Stimulated activated CD4-positive, alpha-beta T cell treated with anti-CD3 and anti-CD28 coated beads, Interleukin-1b, Interleukin-23, amount 100 ng/mL, for 1 hour (primary cell): ENCODE measurements at places on chromosomes 11 and 22.

DNA sequence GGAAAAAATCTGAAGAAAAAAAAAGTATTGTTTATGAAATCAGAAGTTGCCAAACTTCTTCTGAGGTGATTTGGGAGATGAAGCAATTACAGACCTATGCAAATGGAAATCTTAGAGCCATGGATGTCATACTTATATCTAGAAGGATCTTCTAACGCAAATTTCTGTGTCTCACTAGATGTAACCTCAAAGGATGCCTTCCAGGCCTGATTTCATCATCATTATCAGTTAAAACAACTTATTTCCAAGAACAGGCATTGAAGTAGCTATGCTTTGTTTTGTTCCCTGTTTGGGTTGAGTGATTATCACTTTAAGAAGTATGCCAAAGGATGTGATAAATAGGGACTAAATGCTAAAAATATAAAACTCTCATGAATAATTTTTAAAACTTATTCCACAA, 43.9 kb upstream of the ANGPTL5 start:
- no peak for DNase-seq

- no peak for DNase-seq
Observed at GRCh38 chr11:81960443-81960842, 773.2 kb downstream of the FAM181B start.

DNA sequence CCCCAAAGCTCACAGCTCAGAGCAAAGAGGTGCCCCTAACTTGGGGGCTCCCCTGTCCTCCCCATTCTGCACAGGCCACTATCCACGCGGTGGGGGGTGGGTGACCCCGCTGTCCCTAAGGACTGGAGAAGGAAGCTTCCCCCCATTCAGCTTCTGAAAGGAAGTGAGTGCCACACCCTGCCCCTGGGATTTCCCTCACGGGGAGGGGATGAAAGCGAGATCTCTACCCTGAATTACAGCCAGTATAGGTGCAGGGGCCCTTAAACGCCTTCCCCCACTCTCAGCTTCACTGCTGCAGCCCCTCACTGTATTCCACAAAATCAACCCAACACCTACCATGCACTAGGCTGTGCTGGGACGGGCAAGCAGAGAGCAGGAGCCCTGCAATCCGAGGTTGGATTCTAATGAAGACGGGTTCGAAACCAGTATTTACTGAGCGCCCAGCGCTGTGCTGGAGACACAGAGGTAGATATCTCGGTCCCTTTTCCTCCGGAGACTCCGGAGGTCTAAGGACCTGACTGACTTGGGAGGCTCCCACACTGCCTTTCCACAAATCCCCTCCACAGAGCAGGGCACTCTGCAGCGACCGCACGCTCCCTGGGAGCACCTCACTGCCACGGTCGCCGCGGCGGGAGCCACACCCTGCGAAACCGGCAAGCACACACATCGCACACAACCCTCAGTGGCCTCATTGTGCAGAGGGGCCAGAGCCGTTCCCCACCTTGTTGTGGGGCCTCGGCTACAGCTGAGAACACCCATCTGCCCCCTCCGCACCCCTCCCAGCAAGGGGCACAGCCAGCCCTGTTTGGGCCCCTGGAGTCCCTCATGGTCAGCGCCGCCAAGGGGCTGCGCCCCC, 1.8 kb downstream of the AHNAK start:
- DNase-seq: no peak

DNA sequence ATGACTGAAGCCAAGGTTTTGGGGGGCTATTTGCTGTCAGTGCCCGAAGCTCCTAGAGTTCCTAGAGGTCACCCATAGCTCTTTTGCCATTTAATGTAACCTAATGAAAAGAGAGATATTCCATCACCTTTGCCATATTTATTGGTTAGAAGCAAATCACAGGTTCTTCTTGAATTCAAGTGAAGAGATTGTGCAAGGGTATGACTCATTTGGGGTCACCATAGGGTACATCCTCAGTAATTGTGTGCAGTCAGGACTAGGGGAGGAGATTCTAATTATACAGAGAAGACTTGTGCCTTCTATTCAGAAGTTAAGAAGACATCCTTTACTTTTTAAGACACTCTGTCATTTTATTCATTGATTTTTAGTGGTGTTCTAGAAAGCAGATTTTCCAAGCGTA, 6.9 kb upstream of the PRAME start:
- no peak for DNase-seq

DNA sequence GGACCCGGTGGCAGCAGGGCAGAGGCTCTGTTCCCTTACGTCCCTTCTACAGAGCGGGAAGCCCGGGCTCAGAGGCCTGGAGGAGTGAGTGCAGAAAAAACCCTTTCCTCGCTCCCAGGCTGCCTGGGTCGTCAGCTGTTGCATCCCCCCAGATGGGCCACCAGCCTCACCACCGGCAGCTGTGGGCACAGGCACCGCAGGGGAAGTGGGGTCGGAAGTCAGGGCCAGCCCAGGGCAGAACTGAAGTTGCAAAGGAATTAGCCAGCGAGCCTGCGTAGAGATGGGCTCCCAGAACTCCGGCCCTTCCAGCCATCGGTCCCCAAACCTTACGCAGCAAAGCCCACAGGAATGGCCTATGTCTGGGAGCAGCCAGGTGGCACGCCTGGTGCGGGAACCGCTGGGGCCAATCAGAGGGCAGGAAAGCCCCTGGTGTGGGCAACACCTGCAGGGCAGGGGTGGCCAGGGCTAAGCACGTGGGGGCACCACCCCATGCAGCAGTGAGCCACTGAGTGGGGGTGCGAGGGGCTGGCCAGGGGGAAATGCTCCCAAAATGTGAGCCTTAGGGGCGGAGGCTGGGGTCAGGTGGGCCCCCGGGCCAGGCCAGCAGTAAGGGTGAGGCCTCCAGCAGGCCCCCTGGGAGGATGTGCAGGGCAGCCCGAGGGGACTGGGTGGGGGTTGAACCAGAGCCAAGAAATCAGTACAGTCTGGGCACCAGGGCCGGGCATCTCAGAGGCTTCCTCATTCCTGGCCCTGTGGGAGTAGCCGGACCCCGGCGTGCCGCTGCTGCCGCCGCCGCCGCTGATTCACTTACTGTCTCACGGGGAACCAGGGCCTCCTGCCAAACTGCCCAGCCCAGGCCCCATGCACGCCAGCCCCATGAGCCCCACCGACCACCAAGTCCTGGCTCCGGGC, 58.2 kb downstream of the WNT7B start:
- no peak for DNase-seq

DNA sequence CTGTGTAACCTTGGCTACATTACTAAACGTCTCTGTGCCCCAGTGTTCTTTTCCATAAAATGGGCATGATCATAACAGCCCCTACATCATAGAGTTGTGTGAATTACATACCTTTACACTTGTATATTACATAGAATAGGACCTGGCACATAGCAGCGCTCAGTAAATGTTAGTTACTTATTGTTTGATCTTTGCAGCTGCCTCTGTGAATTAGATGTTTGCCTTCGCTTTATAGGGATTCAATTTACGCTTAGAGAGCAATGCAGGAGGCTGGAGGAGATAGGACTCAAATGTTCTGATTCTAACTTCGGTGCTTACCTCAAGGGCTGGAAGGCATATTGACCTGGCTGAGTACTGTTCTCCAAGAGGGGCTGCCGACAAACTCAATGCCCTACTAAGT, 10.4 kb upstream of the TIMP3 start:
- DNase-seq: no peak

- no peak for DNase-seq
Observed at GRCh38 chr22:35742342-35743100, 24.8 kb downstream of the APOL5 start.
